H9 (cell line): ENCODE measurements at places on chromosomes 16 and 17. TPM values are rescaled to one million over a fixed set of nuclear protein-coding genes. Genes with fewer than 3 reads are reported as not detected.

The CYGB gene
- 2.4 and 2.8 TPM in 2 replicates for total RNA-seq

The RHBDF1 gene
- total RNA-seq, result 34.6 and 35.7 TPM in 2 replicates

GRCh38 chr16:1052721-1053120 lies 19.8 kb upstream of the SSTR5 start:
- H3K36me3 ChIP-seq, result no peaks in the 10 kb centered on the region
- H3K27ac ChIP-seq, result no peak overlapping the region
- no peak for DNase-seq
- no peaks in the 10 kb centered on the region for H3K27me3 ChIP-seq
- H3K4me1 ChIP-seq, result no peaks in the 10 kb centered on the region
- H3K4me3 ChIP-seq, result no peak overlapping the region

- H3K27ac ChIP-seq, result no peak overlapping the region
- H3K36me3 ChIP-seq, result peaks cover 87% of the 10 kb centered on the region
- no peaks in the 10 kb centered on the region for H3K27me3 ChIP-seq
- no peak for DNase-seq
- H3K4me1 ChIP-seq, result no peaks in the 10 kb centered on the region
Measured at GRCh38 chr16:8919934-8920462, 37.8 kb downstream of the LITAFD start.

- DNase-seq, result peak; percentile 92
- no peaks in the 10 kb centered on the region for H3K4me1 ChIP-seq
- peak overlapping the region; percentile 12; the same call in 1 of the 2 replicates for H3K4me3 ChIP-seq
- no peaks in the 10 kb centered on the region for H3K27me3 ChIP-seq
Measured at GRCh38 chr17:64025732-64026294, 5.4 kb upstream of the ICAM2 start.

- no peak overlapping the region for H3K4me3 ChIP-seq
- DNase-seq, result no peak
- H3K36me3 ChIP-seq, result no peaks in the 10 kb centered on the region; the same call in 1 of the 3 replicates
- no peaks in the 10 kb centered on the region; the same call in 1 of the 2 replicates for H3K4me1 ChIP-seq
- H3K27me3 ChIP-seq, result no peaks in the 10 kb centered on the region
Measured at GRCh38 chr17:81993729-81994592, 16.5 kb downstream of the ASPSCR1 start.

- H3K36me3 ChIP-seq, result no peaks in the 10 kb centered on the region
- no peak overlapping the region for H3K27ac ChIP-seq
- DNase-seq, result no peak
- no peak overlapping the region for H3K4me3 ChIP-seq
Measured at GRCh38 chr16:10312784-10313724, 72.8 kb upstream of the ATF7IP2 start.
